Activated T-cell treated with anti-CD3 and anti-CD28 coated beads, Interleukin-2, amount 50 U/mL, for 72 hours (primary cell): ENCODE measurements at places on chromosomes 6 and 20.

- no peak for DNase-seq
Observed at GRCh38 chr6:16334671-16335070, 96.3 kb downstream of the GMPR start.

- no peak for DNase-seq
Observed at GRCh38 chr20:36043441-36043840, 75.1 kb downstream of the CNBD2 start.

DNA sequence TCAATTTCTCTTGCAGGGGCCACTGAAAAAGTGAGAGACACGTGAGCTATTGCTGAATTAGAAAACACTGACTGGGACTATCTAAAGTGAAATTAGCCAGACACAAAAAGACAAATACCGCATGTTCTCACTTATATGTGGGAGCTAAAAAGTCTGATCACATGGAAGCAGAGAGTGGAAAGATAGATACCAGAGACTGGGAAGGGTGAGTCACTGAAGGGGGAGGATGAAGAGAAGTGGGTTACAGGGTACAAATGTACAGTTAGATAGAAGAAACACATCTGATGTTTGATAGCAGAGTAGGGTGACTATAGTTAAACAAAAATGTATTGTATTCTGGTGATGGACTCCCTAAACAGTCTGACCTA lies 13.4 kb downstream of the CST3 start:
- no peak for DNase-seq

- DNase-seq, result no peak
Observed at GRCh38 chr6:3966426-3966825, 112.5 kb downstream of the FAM217A start.

- DNase-seq, result no peak
Observed at GRCh38 chr6:93728150-93728549, 308.8 kb upstream of the EPHA7 start.

- no peak for DNase-seq
Observed at GRCh38 chr6:80550281-80550680, 443.8 kb downstream of the BCKDHB start.

GRCh38 chr6:167044696-167045095 lies 45.5 kb downstream of the CEP43 start:
- DNase-seq, result no peak

- no peak for DNase-seq
Observed at GRCh38 chr6:70107852-70108629, 194.8 kb downstream of the COL9A1 start.

DNA sequence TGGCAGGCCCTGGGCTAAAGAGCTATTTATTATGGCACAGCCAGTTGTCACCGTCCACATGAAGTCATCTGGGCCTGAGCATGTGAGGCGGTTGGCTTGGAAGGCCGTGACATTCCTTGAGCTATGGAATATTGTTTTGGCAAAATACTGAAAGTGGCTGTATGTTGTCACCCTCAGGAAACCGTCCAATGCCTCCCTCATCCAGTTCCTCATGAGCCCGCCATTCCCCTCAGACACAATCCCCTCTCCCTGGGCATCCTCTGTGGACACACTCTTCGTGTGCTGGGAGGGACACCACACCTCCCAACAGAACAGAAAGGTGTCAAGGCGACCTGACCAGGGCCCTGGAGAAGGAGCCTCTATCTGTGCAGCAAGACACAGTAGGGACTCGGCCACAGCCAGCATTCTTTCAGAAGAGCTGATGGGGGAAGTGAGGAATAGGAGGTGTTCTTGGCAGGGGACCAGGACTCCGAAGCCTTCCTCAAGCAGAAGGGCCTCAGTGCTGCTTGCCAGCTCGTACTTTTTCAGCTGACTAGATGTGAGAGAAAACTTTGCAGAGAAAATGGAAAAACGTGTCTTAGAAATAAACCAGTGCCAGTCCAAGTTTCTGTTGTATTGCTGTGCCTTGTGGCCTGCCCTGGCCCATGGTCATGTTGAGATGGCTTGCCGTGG lies 120.5 kb downstream of the SOD2 start:
- no peak for DNase-seq

GRCh38 chr6:70669133-70669532 lies 1.4 kb downstream of the SMAP1 start:
- peak; percentile 5 for DNase-seq

DNA sequence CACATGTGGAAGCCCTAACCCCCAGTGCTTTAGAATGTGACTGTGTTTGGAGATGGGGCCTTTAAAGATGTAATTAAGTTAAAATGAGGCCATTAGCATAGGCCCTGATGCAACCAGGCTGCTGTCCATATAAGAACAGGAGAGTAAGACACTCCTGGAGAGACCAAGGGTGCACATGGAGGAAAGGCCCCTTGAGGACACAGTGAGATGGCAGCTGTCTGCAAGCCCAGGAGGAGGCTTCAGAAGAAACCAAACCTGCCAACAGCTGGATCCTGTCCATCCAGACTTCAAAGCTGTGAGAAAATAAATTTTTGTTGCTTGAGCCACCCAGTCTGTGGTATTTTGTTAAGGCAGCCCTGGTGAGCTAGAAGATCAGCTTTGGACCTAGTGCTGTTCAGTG lies 16.8 kb upstream of the SNRPB2 start:
- no peak for DNase-seq

DNA sequence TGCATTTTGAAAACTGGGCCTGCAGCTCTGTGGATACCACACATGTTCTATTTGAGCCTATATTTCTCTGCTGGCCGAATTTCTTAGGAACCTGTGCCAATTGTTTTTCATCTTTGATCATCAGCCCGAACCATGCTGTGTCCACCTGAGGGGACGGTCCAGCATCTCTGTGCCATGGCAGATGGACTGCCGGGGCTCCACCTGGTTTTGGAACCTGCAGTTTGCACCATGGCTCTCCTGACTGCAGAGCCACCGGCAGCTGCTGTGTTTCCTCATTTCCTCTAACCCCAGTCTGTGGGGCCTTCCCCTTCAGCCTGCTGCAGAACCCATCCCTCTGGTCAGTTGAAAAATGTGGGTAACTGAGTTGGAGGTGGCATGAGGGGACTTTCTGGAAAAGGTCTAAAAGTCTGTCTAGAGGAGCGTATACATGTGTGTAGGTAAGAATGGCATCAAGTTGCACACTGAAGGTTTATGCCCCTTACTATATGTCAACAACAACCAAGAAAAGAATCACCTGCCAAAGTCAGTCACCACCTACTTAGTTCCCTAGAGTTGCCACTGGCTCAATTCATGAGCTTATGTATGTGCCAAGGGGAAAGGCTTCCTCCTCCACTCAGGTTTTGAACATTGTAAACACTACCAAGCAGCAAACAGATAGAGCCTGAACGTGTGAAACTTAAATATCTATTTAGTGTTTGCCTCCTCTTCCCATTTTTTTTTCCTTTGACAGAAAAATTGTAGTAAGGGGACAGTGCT lies 548.2 kb downstream of the PRKN start:
- DNase-seq, result no peak

GRCh38 chr6:30787954-30788353 lies 43.6 kb upstream of the IER3 start:
- DNase-seq, result peak; percentile 59

- DNase-seq, result no peak
Observed at GRCh38 chr20:11287126-11287525, 613.3 kb upstream of the JAG1 start.

DNA sequence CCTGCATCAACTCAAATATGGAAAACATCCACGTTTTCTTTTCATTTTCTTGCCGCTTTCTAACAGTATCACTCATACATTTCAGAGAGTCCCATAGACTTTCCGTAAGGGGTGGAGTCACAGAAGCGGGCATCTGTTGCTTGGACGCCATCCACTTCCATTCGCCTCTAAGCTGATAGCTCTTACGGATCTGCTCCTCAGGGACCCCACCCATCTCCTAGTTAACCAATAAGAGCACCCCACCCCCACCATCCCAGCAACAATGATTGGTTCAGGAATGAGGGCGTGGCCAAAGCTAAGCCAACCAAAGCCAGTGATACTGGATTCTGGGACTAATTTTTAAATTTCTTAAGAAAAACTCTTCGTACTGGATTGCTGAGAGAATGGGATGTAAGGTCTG lies 42.4 kb downstream of the SLC2A10 start:
- no peak for DNase-seq

GRCh38 chr6:83307849-83308248 lies 114.7 kb downstream of the RWDD2A start:
- DNase-seq, result no peak

DNA sequence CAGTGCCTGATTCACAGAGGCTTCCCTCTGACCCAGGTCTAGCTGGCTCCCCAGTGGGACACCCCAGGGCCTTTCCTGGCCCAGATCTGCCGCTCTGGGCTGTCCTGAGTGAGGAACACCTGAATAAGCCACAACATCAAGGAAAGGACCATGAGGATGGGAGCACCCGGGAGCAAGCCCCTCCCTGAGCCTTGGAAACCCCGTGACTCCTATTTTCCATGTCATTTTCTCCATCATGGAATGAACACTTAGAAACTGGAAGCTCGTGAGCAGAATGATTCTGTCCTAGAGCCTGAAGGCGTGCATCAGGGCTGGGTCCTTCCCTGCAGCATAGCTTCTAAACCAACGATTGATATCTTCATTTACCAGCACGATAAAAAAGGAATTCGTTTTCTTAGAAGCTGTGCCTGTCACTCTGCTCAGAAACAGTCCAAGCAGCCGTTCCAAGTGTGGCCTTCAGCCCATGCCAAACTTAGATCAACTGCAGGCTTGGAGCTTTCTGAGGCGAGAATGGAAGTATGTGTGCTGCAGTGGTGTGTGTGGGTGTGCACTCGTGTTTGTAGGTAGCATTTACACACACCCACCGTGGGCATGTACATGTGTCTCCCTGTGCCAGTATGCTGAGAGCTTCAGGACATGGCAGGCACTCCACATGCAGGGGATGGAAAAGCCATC lies 83.2 kb upstream of the FOXC1 start:
- DNase-seq, result no peak

- DNase-seq, result no peak
Observed at GRCh38 chr6:112695001-112695400, 347.9 kb downstream of the RFPL4B start.
